ENCODE measurements at places on chromosomes 6 and 20. TPM values are rescaled to one million over a fixed set of nuclear protein-coding genes. Genes with fewer than 3 reads are reported as not detected.

DNA sequence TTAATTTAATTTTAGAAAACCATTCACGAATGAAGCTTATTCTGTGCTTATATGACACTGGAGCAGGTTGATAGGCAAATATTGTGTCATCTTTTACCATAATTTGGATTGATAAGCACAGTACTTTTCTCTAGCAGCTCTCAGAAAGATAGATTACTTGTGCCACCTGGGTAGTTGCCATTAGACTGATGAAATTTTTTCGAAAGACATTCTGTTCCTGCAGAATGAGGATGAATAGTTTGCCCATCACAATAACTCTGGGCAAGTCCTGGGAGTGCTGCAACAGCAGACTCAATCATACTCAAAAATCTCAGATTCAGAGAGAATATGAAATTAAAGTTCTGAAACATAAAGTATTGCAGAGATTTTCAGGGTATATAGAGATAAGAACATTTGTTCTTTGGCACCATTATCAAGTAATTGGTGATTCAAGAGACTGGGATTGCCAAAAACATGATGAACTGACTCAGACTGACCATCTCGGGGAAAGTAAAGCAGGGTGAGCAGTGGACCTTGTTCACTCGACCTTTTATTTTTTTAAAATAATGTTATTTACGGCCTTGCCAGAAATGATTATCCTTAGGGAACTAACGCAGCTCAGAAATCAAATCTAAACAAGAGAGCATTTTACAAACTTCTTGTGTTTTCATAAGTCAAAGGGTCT is 65.8 kb upstream of the PTCHD4 start:
- no peaks in the 10 kb centered on the region for H3K27me3 ChIP-seq
- no peaks in the 10 kb centered on the region for H3K4me1 ChIP-seq
- no peaks in the 10 kb centered on the region for H3K36me3 ChIP-seq
- no peak overlapping the region for H3K27ac ChIP-seq

GRCh38 chr6:162976141-162976540 is 248.4 kb downstream of the PACRG start:
- no peak overlapping the region for H3K27ac ChIP-seq
- H3K4me1 ChIP-seq = no peaks in the 10 kb centered on the region
- no peaks in the 10 kb centered on the region for H3K36me3 ChIP-seq

DNA sequence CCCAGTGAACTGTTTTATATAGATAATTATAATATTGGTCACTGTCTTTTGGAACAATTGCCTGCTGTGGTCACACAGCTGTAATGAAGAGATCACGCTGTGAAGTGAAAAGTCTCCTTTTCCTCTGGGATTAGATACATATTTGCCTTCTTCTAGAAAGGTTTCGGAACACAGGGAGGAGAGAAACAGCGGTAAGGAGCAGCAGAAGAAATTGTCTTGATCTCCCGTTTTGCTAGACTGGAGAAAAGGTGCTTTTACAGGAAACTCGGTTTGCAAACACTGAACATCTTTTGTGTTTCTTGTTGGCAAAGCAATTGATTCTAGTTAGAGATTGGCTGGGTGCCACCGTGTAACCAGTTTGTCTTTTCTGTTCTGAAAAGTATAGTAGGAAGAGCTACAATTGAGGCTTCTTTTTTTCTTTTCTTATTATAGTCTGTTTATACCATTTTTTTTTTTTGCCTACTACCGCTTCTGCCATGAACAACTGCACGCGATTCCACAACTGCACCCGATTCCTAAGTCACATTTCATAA is 404.1 kb upstream of the ID4 start:
- no peak overlapping the region for H3K4me3 ChIP-seq
- H3K36me3 ChIP-seq = no peaks in the 10 kb centered on the region
- no peak for DNase-seq

DNA sequence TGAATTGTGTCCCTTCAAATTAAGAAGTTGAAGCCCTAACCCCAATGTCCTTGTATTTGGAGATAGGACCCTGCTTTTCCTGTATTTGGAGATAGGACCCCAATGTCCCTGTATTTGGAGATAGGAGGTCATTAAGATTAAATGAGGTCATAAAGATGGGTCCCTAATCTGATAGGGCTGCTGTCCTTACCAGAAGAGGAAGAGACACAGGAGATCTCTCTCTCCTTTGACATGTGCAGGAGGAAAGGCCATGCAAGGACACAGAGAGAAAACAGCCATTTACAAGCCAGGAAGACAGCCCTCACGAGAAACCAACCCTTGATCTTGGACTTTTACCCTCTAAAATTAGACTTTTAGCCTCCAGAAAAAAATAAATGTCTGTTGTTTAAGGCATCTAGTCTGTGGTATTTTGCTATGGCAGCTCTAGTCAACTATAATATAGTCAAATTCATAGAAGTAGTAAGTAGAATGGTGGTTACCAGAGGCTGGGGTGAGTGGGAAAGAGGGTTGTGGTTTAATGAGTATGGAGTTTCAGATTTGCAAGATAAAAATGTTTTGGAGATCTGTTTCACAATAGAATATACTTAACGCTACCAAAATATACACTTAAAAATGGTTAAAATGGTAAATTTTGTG is 59.3 kb downstream of the UBE3D start:
- no peak for DNase-seq
- H3K36me3 ChIP-seq = no peaks in the 10 kb centered on the region
- no peak overlapping the region for H3K27ac ChIP-seq
- H3K4me3 ChIP-seq = no peak overlapping the region

DNA sequence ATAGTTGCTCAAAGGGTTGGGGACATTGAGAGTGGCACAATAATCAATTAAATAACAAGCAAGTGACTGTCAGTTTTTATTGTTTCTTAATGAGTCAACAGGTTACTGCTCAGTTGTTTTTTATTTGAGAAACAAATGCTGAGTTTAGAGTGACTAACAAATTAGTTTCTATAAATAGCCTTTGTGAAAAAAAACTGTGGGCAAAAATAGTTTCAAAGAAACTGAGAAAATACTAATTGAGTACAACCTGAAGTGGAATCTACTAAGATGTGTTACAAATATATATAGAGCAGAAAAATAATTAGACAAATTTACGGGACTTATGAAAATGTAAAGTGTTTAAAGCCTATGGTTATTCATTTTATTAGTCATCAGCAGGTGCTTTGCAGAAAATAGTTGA is 22.3 kb downstream of the BEND6 start:
- no peaks in the 10 kb centered on the region for H3K4me1 ChIP-seq
- H3K27me3 ChIP-seq = no peaks in the 10 kb centered on the region

DNA sequence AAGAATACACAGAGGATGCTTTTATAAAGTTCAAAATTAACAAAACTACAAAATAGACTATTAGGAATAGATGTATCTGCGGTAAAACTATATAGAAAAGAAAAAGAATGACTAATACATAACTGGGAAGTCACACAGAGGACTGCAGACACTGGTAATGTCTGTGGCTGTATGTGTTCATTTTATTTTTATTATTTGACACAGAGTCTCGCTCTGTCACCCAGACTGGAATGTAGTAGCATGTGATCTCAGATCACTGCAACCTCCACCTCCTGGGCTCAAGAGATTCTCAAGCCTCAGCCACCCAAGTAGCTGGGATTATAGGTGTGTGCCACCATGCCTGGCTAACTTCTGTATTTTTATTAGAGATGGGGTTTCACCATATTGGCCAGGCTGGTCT is 38.9 kb downstream of the ESF1 start:
- no peaks in the 10 kb centered on the region for H3K4me1 ChIP-seq
- DNase-seq = no peak
- H3K27me3 ChIP-seq = no peaks in the 10 kb centered on the region
- H3K27ac ChIP-seq = no peak overlapping the region
- H3K36me3 ChIP-seq = peaks cover 64% of the 10 kb centered on the region

- H3K27ac ChIP-seq = peak overlapping the region; percentile 4
- H3K4me1 ChIP-seq = peaks cover 62% of the 10 kb centered on the region
- no peaks in the 10 kb centered on the region for H3K36me3 ChIP-seq
- no peak for DNase-seq
- H3K4me3 ChIP-seq = no peak overlapping the region
- H3K27me3 ChIP-seq = no peaks in the 10 kb centered on the region
Observed at GRCh38 chr20:56442389-56443365, 25.8 kb upstream of the RTF2 start.

DNA sequence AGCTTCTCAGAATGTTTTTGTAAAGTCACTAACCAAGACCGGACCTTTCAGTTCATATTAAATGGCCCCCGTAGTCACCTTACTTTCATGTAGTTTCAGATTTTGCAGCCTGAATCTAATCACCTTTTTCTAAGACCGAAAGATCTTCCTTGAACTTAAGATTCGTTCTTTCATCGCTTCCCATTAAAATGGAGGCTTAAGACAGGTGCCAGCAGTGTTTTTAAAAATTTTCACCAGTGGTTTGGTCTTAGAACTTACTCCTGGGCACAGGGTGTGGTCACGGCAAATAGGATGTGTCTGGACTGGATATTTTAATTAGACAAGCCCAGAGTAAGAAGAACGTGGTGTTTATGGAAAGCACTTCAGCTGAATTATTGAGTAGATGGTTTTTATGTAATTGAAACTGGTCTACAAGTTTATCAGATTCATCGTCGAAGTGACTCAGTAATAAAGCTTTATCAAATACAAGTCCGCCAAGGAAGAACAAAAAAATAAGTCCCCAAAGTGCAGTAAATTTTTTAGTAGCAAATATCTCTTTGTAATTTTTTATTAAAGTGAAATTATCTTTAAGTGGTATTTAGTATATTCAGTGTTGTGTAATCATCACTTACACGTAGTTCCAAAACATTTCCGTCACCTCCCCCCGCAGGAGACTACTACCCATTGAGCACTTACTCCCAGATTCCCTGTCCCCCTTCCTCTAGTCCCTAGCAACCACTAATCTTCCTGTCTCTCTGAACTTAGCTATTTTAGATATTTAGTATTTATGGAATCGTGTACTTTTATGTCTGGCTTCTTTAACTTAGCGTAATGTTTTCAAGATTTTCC is 868 bp downstream of the SRSF3 start:
- peaks cover 10% of the 10 kb centered on the region for H3K4me1 ChIP-seq
- peaks cover 52% of the 10 kb centered on the region for H3K36me3 ChIP-seq
- peak overlapping the region; percentile 98 for H3K27ac ChIP-seq
- H3K27me3 ChIP-seq = no peaks in the 10 kb centered on the region
- peak overlapping the region; percentile 93 for H3K4me3 ChIP-seq

DNA sequence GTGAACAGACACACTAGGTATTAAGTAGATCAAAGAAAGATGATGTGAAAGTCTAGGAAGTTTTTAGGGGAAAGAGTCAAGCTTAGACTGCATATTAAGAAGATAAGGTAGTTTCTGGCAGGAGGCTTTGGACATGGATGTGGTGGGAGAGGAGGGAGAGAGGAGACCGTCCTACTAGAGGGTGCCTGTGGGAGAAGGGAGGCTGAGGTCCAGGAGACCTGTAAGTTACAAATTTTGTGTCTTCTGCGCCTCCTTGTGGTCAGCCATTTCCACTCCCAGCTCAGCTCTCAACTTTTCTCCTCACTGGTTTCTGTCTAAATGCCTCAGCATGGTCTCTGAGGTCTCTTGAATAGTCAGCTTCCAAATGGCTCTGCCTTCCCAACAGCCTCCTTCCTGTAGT is 193.5 kb downstream of the UNC5CL start:
- H3K27me3 ChIP-seq = no peaks in the 10 kb centered on the region
- no peak overlapping the region for H3K27ac ChIP-seq
- peak; percentile 27 for DNase-seq

DNA sequence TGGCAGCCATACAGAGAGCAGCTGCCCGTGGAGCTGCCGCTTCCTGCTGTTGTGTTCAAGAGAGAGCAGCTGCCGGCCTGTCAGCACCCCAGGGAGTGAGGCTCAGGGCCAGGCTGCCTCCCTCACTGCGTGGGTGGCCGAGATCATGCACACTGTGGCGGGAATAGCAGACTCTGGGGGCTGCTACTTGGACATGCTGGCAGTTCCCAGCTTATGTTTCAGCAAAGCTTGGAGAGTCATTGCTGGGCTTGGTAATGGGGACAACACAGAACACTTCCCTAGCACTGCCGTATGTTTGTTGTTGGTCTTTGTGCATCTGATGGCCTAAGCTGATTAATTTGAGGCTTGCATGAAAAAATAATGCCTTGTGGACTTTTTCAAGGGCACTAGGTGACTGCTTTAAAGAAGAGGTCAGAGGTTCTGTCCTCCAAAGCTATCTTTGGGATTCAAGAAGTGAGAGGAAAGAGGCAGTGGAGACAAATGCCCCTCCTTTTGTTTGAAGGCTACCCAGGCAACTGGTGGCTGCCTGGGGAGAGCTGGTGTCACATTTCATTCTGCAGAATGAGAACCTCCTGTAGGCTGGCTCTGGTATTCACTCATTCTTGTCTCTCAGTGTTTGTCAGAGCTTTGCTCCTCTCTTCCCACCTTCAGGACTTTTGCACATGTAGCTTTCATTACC is 18.8 kb downstream of the MRAP2 start:
- no peaks in the 10 kb centered on the region for H3K27me3 ChIP-seq
- peaks cover 25% of the 10 kb centered on the region for H3K4me1 ChIP-seq
- H3K27ac ChIP-seq = peak overlapping the region; percentile 99
- no peaks in the 10 kb centered on the region for H3K36me3 ChIP-seq
- H3K4me3 ChIP-seq = peak overlapping the region; percentile 47
- DNase-seq = peak; percentile 97

The FNDC11 gene
- total RNA-seq = 0.02 TPM

The SCGN gene
- total RNA-seq = not detected

The TENT5A gene
- 11.5 TPM for total RNA-seq
